Prostate gland (tissue), 2 donors: ENCODE measurements at places on chromosomes 12 and 14.

- no peak for DNase-seq
Measured at GRCh38 chr12:122276242-122276641, 9.9 kb upstream of the VPS33A start.

GRCh38 chr12:27580561-27581330 is 56.7 kb downstream of the PPFIBP1 start:
- no peak for DNase-seq

- no peak for DNase-seq
Measured at GRCh38 chr14:102875652-102876051, 46.8 kb upstream of the AMN start.

DNA sequence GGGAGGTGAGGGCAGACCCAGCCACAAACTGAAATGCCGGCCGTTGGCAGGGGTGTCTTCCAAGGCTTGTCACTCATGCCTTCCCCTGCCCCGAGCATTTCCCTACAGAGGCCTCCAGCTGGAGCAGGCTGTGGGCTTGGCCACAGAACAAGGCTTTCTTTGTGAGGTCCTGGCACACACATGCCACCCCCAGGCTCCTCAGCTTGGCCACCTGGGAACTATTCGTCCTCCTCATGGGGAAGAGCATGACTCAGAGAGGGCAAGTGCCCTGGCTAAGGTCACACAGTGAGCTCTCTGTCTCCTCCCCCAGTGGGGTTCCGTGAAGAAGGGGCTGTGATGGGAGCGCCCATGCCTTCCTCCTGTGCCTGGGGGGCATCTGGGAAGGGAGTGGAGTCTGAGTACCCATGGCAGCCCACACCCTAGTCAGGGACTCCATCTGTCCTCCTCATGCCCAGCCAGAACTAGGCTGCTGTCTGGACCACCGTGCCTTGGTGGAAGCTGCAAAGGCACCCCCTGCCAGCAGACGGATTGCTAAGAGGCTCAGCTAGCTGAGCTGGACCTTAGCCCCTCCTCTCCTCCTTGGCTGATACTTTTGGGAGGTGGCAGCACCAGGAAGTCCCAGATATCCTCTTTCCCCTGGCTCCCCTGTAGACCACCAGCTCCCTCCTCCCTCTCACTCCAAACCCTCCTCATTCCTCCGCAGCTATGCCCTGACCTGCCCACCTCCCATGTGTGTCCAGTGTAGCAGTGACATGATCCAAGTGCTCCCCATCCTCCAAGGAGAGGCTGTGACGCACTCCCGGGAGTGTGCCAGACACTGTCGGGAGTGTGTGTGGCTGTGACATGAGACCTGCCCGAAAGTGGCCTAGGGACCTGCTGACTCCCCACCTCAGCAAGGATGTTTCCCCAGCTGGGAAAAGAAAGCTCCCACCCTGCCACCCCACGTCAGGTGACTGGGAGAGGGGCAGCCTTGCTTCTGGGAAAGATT is 21.4 kb downstream of the ABCB9 start:
- DNase-seq, result peak; percentile 67

- DNase-seq, result no peak
Measured at GRCh38 chr14:38127356-38127755, 80.3 kb upstream of the SSTR1 start.

DNA sequence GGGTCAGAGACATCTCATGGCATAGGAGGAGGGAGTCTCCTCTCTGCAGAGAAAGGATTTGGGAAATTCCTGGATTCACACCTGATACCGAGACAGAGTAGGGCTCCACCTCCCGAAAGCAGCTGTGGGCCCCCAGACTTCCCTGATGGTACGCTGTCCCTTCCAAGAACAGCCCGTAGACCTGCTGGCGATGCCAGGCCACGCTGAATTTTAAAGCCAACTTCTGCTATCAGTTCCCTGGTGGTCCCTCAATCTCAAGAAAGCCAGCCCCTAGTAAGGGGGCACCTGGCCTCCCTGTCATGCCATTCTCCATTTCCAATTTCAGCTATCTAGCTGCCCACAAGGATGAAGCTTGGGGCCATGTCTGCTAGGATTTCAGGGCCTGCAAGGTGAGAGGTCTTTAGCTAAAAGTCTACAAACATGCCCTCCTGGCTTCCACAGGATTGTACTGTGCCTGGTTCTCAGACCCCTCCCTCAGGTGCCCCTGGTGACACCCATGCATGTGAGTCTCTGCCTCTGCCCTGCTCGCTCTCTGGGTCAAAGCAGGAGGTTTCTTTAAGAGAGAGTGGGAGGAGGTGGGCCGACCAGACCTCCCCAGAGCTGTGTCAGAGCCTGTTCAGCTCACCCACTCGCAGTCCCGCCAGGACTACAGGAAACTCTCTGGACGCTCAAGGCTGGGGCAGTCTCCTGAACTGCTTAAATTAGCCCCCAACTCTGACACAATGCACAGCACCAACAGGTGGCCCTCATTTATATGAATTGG is 30.5 kb downstream of the ANO2 start:
- DNase-seq, result no peak

GRCh38 chr12:69900720-69901131 is 75.7 kb downstream of the MYRFL start:
- peak; percentile 85 for DNase-seq

GRCh38 chr12:104691721-104692556 is 235.2 kb downstream of the CHST11 start:
- no peak for DNase-seq

GRCh38 chr12:95582230-95583058 is 31.2 kb upstream of the USP44 start:
- DNase-seq, result no peak

GRCh38 chr12:124771462-124772288 is 92.0 kb downstream of the SCARB1 start:
- peak; percentile 81 for DNase-seq

GRCh38 chr14:70283156-70283555 is 76.3 kb downstream of the COX16 start:
- DNase-seq, result no peak

- no peak for DNase-seq
Measured at GRCh38 chr12:114868995-114869834, 185.2 kb upstream of the TBX3 start.

DNA sequence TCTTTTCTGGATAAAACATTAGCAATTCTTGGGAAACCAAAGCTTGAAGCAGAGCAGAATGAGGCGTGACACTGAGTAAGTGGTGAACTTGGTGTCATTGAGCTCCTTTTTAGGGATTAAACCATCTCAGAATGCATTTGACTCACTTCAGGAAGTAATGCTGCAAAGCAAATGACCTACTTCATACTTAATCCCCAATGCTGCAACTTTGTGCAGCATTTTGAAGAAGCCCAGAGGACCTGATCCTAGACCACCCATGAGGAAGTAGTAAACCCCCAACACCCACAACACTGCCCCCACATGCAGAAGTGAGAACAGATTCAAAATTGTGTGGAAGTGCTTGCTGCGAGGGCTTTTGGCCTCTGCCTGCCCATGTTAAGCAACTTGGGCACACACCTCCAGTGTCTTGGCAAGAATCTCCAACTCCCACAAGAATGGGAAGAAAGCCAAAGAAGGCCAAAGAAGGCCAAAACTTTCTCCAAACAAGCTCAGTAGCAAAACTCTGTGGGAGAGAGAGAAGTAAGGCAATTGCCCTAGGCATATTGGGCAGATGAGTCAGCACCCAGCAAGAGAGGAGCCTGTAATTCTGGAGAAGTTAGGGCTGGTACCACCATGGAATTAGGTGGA is 69.2 kb upstream of the ETV6 start:
- peak; percentile 73 for DNase-seq

DNA sequence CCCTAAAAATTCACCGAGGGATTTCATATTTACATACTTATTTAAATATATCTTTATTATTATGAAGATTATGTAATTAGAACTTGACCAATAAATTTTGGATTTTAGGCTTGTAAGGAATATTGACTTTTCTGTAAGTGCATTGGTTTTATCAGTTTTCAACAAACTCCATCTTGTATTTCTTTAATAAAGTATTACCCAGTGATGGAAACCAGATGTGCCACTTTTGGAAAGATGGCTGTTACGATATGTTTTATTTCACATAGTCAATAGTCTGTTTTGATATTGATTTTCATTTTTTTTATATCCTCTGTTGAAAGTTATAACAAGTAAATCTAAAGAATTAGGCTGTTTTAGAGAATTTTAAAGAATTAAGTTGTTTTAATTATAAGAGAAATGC is 1.8 kb downstream of the MON2 start:
- no peak for DNase-seq

- no peak for DNase-seq
Measured at GRCh38 chr14:23727566-23728335, 91.6 kb downstream of the DHRS2 start.

GRCh38 chr14:51261151-51261550 is 21.1 kb downstream of the TMX1 start:
- no peak for DNase-seq

- peak; percentile 60 for DNase-seq
Measured at GRCh38 chr12:2959192-2959504, at the start of gene TEAD4. TSS of gene TEAD4 (plus strand) at chr12:2959397.

- DNase-seq, result no peak
Measured at GRCh38 chr12:25781232-25781631, 177.2 kb upstream of the RASSF8 start.

GRCh38 chr12:66269142-66269541 is 33.2 kb upstream of the HELB start:
- DNase-seq, result no peak

DNA sequence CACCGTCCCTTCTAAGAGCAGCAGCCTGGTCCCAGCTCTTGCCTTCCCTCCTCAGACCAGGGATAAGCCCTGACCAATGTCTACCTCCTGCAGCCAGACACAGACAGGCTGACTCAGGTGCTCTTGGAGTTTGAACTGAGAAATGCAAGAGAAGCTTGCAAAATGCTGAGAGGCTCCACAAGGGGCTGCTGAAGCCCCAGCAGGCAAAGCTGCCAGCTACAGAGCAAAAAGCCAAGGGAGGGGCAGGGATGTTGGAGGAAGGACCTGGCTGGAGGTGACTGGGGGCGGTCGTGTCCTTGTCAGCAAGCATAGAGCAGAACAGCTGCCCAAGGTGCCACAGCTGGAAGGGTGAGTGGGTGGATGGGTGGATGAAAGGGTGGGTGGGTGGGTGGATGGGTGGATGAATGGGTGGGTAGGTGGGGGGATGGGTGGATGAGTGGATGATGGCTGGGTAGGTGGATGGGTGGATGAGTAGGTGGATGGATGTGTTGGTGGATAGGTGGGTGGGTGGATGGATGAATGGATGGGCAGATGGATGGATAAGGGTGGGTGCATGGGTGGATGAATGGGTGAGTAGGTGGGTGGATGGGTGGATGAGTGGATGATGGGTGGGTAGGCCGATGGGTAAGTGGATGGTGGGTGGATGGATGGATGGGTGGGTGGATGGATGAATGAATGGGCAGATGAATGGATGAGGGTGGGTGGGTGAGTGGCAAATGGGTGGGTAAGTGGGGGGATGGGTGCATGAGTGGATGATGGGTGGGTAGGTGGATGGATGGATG is 4.0 kb upstream of the INF2 start:
- DNase-seq, result no peak

DNA sequence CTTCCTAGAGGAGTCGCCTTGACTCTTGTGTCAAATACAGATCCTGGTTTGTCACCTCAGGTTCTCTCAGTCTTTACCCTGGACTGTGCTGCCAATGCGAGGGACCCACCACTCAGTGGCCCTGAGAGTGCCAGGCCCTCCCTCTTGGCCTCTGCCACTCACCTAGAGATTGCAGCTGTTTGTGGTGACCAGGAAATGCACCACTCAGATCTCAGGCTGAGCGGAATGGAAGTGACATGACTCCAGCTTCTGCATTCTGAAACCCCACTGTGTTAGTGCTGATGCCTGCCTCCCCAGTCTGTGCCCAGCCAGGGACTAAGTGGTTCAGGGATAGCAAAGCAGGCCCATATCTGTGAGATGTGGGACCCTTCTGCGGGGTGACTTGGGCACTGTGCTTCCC is 27.8 kb upstream of the NEDD1 start:
- no peak for DNase-seq

DNA sequence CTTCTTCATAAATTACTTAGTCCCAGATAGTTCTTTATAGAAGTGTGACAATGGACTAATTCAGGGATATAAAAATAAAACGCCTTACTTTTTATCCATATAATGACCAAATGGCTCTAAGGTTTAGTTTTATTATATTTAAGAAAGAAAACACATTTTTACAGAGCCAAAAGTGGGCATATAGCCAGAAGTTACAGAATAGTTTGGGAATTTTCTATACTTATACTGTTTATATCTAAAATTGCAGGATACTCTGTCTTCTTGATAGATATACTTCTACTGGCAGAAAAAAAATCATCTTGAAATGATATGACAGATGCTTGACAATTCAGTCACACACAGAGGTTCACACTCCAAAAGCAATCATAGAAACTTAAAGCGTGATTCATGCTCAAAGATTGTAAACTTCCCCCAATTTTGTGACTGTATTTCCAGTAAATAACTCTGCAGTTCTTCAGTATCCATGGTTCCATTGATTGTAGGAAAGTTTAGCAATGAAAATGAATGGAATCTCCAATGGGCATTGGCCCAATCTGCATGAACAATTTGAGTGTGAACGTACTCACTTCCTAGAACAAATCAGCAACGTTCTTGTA is 307.8 kb downstream of the NOVA1 start:
- DNase-seq, result no peak

DNA sequence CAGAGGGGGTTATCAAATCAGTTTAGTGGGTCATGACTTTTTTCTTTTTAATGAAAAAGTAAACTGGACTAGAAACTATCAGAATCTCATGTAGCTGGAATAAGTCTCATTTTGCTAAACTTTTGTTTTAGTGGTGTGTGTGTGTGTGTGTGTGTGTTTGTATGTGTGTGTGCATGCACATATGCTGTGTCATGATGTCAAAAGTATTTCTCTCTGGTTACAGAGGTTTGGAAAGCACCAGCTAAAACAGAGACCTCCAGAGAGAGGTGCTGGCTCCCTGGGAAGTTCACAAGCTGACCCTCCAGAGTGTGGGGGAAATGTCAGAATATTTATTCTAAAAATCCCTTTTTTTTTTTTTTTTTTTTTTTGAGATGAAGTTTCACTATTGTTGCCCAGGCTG is 114.7 kb downstream of the LGMN start:
- DNase-seq, result no peak

- no peak for DNase-seq
Measured at GRCh38 chr12:28140404-28140803, 49.9 kb upstream of the CCDC91 start.

DNA sequence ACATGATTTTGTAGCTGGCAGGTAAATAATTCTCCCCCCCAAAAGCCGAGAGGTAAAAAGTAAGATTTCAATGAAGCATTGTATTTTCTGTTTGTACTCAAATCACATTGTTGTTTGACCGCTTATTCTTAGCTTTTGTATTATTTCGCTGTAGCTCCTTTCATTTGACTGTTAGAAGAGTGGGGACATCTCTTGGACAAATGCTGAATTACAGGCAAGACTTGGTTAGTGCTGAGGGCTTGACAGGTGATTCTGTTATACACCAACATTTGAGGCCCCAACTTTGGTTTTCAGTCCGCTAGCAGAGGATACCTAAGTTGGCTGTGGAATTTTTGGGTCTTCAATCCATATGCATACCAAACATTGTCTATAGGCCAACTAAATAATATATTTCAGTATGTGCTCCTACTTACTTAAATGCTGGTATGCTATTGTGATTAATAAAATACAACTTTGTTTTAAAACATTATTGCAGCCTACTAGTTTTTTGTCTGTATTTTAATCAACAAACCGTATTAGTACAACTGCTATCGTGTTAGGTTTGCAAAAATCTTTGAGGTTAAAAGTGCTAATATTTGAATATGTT is 102.2 kb downstream of the ERC1 start:
- DNase-seq, result peak; percentile 33

GRCh38 chr12:110754101-110754793 is 11.6 kb upstream of the PPP1CC start:
- DNase-seq, result no peak
